ENCODE measurements at places on chromosomes 16 and 17. TPM values are rescaled to one million over a fixed set of nuclear protein-coding genes. Genes with fewer than 3 reads are reported as not detected.

The XYLT1 gene
- total RNA-seq: 26.2 TPM

The MYH13 gene
- total RNA-seq: not detected

- no peak overlapping the region for H3K4me3 ChIP-seq
- no peak for DNase-seq
- H3K27ac ChIP-seq: no peak overlapping the region
- H3K4me1 ChIP-seq: no peaks in the 10 kb centered on the region
- H3K27me3 ChIP-seq: no peaks in the 10 kb centered on the region
- H3K36me3 ChIP-seq: no peaks in the 10 kb centered on the region
These were observed 285.2 kb downstream of the CA10 start for GRCh38 chr17:51873302-51873701.

GRCh38 chr17:20022701-20023100 is 13.5 kb downstream of the SPECC1 start:
- no peak overlapping the region for H3K4me3 ChIP-seq
- H3K4me1 ChIP-seq: no peaks in the 10 kb centered on the region
- H3K36me3 ChIP-seq: no peaks in the 10 kb centered on the region
- no peak overlapping the region for H3K27ac ChIP-seq
- H3K27me3 ChIP-seq: no peaks in the 10 kb centered on the region

- no peak overlapping the region for H3K4me3 ChIP-seq
- no peaks in the 10 kb centered on the region for H3K36me3 ChIP-seq
- no peaks in the 10 kb centered on the region for H3K27me3 ChIP-seq
- no peaks in the 10 kb centered on the region for H3K4me1 ChIP-seq
- DNase-seq: no peak
- H3K27ac ChIP-seq: no peak overlapping the region
These were observed 110.6 kb downstream of the GP2 start for GRCh38 chr16:20216591-20217217.

GRCh38 chr16:89065458-89065822 is 28.2 kb upstream of the ACSF3 start:
- H3K27ac ChIP-seq: no peak overlapping the region
- DNase-seq: no peak
- no peak overlapping the region for H3K4me3 ChIP-seq
- H3K27me3 ChIP-seq: no peaks in the 10 kb centered on the region
- H3K4me1 ChIP-seq: no peaks in the 10 kb centered on the region
